ENCODE measurements at places on chromosomes 2 and 18. TPM values are rescaled to one million over a fixed set of nuclear protein-coding genes. Genes with fewer than 3 reads are reported as not detected.

LBH gene
- 71.4 TPM for total RNA-seq

DNA sequence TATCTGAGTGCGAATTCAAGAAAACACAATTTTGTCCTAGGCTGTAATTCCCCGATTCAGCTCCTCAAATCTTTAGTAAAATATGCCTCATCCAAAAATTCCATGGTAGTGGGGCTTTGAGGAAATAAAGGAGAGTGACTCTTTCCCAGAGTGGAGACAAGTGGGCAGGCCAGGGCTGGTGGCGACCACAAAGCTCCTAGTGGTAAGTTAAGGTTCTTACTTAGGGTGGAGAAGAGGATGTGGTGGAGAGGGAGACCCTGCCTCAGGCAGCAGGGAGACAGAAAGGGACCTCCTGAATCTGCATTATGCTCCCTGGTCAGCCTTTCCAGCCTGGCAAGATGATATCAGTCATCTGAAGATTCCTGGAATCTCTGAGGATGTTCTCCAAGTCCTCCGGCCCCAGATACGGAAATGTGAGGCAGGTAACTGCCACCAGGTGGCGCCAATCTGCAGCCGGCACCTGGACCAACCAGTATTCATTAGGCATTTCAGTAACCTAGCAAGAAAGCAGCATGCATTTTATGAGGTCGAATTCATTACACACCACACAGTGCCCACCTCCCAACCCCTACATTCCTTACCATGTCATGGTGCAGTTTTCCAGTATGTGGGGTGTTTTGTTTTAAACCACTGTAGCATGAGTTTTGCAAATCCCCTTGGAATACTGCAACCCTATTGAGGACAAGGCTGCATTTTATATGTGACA, 106.4 kb downstream of the POLE4 start:
- DNase-seq: peak; percentile 61

MEIS1 gene
- total RNA-seq: not detected

GRCh38 chr18:47204908-47205522, 28.9 kb upstream of the IER3IP1 start:
- peak; percentile 58 for DNase-seq

DNA sequence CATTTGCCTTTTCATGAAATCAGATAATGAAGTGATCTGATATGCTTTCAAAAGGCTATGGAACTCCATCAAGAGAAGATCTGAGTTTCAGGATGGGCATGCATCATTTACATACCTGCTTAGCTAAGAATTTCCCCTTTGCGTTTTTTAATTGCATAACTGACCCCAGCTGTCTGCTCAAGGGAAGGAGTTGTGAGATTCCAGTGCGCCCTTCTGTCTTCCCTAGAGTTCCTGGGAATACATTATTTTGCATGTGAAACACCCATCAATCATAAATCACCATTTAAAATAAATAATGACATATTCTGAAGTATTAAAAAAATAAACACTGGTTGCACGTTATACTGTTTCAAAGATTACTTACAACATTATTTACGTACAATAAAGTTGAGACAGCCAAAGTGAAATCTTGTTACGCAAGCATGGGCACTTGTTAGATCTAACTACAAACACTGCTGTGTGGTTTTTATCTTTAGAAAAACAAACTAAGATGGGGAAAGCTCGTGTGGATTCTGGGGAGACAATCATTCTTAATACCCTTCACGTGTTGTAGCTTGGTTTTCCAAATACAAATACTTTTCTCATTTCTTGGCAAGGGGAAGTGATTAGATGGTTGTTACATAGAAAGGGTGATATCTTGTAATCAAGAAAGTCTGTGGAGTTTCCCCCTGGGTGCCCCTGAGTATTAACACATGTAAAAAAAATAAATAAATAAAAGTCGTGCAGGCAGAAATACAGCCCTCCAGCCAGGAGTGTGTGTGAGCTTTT, 125.7 kb upstream of the LMAN1 start:
- no peak for DNase-seq

DNA sequence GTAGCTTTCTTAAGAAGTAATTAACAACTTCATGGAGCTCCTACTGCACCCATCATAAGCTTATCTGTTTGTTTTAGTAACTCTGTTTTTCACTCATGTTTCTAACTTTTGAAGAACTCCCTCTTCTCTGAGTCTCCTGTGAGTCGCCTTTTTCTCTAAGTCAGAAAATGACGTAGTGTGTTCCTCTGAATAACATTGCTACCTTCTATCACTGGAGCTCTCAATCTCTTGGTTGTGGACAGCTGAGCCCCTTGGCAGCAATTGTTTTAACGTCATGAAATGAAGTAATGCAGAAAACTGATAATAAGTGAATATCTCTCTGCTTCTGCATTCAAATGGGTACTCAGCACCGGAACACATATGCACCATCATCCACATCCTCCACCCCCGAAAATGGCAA, 433.3 kb upstream of the SALL3 start:
- DNase-seq: no peak

DNA sequence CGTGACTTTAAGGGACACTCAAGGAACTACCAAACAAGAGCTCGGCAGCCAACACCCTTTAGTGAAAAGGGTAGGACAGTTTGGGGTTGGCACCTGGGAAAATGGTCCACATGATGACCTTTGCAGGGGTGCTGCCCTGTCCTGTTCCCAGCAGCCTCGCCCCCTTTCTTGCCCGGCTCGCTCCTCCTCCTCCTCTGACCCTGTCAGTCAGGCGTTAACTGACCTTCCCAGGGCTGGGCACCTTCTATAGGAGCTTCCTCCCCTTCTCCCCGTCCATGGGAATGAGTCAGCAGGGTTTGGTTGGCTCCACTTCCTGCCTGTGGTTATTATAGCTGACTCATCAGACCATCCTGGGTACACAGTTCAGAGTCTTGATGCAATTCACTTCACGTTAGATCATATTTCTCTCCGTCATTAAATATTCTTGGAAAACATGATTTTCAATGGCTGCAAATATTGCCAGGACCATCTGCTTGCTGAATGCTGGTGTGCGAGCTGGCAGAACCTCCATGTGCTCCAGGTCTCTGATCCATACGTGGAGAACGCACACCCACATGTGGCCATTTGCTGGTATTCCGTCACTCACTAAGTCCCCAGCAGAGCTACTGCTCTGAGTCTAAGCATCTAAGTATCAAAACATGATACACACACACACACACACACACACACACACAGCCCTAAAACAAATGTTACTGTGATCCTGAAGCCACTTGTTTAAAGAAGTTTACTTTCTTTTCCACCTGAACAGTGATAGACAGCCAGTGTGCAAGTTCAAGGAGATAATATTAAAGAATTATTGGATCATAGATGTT, 185.0 kb downstream of the ANAPC1 start:
- DNase-seq: peak; percentile 78

FAM124B gene
- 0.43 TPM for total RNA-seq

- DNase-seq: no peak
These were observed 155.1 kb downstream of the LPIN1 start for GRCh38 chr2:11901351-11902069.

- no peak for DNase-seq
These were observed 579.0 kb downstream of the PLCL1 start for GRCh38 chr2:198383392-198383791.

DNA sequence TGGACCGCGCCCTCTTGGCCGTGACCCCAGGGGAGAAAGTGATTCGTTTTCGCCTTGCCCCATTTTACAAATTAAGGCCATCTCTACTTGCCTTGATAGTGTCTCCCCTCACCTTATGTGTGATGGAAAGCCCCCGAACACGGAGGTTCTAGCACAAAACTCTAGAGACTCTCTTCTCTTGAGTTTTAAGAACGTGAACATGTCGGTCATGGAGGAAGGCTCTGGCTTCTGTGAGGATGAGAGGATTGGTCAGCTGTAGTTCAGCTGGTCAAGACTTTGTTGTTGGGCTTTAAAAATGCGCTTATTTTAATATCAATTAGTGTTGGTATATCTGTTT, 828 bp downstream of the DYNC1I2 start:
- no peak for DNase-seq

DNA sequence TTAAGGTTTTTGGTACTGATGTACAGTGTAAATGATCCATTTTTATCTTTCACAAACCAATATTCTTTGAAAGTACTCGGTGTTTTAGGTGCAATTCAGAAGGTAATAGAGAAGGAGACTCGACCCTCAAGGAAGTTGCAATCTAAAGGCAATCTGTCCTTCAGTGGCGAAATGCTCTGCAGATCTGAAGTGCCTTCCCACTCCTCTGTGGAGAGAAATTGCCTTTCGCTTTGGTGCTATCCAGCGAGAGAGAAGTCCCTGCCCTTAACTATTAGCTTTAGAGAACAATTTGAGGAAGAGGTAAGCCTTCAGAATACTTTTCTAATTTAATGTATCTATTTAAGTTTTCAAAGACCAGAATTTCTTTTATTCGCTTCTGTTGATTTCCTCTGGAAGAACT, 371.8 kb upstream of the FANCL start:
- DNase-seq: no peak

DNA sequence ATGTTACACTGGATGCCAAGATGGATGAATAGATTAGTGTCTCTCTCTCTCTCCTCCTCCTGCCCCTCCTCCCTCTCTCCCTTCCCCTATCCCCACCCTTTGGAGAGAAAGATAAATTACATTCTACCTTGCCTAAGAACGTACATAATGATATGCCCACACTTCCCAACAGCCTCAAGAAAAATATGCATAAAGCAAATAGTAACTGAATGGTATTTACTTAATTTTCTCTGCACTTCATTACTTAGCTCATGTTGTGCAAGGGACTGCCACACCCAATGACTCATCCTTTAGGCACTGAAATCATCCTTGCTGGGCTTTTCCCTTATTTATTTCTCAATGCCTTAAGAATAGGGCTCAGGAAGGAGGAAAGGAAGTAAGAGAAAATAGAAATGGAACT, 137.3 kb upstream of the PID1 start:
- no peak for DNase-seq

GRCh38 chr18:80194874-80195570, 52.3 kb downstream of the PARD6G start:
- no peak for DNase-seq

DNA sequence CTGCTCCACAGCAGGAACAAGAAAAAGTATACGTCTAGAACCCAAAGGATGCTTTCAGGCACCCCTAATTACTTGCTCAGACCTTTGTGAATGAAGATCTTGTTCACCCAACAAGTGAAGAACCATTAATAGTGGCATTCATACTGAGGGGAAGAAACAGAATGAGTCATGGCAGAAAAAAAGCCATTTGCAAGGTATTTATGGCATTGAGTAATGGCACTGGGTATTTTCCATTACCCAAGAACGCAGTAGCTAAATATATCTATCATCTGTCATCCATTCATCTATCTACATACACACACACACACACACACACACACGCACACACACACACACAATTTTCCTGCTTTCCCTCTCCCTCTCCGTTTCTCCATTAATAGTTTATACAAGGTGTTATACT, 56.4 kb upstream of the XIRP2 start:
- DNase-seq: no peak

DNA sequence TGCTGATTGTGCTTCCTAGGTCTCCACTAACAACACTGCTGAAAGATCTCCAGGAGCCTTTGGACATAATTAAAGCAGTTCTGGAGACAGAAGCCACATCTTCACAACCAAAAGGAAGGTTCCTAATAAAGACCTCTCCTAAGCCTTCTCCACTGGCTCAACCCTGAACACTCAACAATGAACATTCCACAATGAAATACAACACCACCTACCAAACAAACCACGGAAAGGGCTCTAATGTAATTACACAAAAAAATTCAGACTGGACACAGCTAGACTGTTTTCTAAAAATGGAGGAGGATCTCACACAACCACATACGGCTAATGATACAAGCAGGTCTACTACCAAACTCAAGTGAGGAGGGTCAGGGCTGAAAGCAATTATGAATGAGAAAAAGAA, 43.6 kb downstream of the NOL10 start:
- no peak for DNase-seq

MATN3 gene
- not detected for total RNA-seq

DCDC2C gene
- total RNA-seq: not detected

DNA sequence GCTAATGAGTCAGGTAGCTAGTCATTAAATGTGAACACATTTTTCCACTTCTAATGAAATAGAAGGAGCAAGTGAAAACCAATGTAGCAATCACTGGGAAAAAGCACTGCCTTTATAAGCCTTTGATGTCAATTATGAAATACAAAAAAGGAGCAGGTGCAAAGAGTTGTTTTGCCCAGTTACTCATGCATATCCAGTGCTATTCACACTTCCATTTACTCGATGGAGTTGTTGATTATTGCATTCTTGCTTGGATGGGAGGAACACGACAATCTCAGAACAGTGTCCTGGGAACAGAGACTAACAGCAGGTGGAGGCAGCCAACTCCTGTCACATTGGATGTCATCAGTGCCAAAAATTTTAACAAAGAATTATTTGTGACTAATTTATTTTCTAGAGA, 372.5 kb downstream of the CBLN2 start:
- no peak for DNase-seq

DNA sequence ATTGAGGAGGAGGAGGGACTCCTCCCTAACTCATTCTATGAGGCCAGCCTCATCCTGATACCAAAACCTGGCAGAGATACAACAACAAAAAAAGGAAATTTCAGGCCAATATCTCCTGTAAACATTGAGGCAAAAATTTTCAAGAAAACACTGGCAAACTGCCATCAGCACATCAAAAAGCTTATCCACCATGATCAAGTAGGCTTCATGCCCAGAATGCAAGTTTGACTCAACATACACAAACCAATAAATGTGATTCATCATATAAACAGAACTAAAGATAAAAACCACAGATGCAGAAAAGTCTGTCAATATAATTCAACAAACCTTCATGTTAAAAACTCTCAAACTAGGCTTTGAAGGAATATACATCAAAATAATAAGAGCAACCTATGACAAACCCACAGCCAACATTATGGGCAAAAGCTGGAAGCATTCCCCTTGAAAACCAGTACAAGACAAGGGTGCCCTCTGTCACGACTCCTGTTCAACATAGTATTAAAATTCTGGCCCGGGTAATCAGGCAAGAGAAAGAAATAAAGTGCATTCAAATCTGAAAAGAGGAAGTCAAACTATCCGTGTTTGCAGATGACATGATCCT, 1014.3 kb downstream of the CBLN2 start:
- DNase-seq: no peak

CEBPZ gene
- total RNA-seq: 61.4 TPM

G6PC2 gene
- total RNA-seq: not detected

DNA sequence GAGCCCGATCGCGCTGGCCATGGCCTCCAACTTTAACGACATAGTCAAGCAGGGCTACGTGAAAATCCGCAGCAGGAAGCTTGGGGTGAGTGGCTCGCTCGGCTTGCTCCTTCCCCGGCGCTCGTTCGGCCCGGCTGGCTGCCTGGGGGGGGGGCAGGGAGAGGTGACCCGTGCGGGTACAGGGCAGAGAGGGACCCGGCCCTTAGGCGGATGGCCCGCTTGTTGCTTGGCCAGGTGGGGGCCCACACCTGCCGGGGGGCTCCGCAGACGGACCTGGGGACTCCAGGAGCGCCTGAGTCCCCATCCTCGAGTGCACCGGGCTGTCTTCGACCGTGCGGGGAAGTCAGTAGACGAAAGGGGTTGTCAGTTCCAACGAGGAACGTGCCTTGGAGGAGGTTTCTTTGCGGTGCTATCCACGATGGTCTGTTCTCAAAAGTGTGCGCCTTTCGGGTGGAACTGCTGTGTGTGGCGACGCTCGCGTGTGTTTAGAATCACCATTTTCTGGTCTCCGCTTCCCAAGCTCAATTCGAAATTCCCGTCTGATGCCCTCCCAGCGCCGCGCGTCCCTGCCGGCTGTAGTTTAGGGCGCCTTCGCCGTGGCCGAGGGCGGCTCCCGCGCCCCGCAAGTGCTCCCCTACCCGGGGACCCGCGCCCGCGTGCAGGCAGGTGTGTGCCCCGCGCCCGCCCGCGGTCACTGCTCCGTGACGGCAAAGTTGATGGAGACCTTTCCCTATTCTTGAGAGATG, 711 bp downstream of the DOK6 start:
- no peak for DNase-seq

ITGAV gene
- 4.5 TPM for total RNA-seq

Data from activated naive CD4-positive, alpha-beta T cell treated with anti-CD3 and anti-CD28 coated beads for 36 hours (primary cell).